ENCODE measurements at places on chromosomes 2 and 18. TPM values are rescaled to one million over a fixed set of nuclear protein-coding genes. Genes with fewer than 3 reads are reported as not detected.

GRCh38 chr18:76923485-76924085 is 101.2 kb downstream of the ZNF236 start:
- DNase-seq, result no peak

GRCh38 chr18:8380926-8381325 is 228.3 kb upstream of the RAB12 start:
- DNase-seq, result no peak

DNA sequence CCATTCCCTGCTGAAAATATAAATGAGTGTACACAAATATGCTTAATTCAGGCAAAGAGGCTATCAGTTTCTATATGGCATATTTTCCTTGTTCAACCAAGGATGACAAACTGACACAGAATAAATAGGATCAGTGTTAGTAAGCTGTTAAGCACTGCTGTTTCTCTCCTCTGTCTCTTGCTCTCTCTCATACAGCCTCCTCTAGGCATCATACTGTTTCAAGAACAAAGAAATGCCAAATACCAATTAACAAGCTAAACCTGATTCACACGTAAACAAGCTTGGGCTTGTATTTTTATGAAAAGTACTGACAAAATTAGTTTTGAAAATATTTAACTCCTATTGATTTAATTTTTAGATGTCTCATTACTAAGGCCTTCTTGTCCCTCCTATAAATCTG is 1027.2 kb upstream of the ACVR2A start:
- DNase-seq, result no peak

The CCDC142 gene
- total RNA-seq, result 28.3 TPM

The MYL12A gene
- 267 TPM for total RNA-seq

The SNTG2 gene
- 5.0 TPM for total RNA-seq
